ENCODE measurements at places on chromosomes 7 and 10.

- peak; percentile 73 for DNase-seq
These were observed 70.6 kb downstream of the PTPRE start for GRCh38 chr10:127977357-127978009.

DNA sequence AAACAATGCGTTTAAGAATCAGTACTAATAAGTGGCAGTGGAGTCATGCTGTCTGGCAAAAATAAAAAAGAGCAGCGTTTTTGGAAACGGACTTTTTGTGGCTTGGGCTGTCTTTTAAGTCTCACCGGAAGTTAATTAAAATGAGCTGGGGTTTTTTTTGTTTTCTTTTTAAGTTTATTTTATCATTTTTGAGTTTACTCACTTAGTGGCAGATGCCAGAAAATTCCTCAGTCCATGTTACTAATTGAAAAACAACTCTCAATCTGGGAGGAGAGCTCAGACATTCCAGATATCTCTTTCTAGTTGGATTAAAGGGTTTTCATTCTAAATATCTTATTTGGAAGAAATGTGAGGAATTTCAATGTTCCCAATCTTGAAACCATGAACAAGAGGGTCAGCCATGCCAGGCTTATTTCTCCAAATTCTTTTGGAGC, 133.8 kb upstream of the AGR3 start:
- DNase-seq: no peak

DNA sequence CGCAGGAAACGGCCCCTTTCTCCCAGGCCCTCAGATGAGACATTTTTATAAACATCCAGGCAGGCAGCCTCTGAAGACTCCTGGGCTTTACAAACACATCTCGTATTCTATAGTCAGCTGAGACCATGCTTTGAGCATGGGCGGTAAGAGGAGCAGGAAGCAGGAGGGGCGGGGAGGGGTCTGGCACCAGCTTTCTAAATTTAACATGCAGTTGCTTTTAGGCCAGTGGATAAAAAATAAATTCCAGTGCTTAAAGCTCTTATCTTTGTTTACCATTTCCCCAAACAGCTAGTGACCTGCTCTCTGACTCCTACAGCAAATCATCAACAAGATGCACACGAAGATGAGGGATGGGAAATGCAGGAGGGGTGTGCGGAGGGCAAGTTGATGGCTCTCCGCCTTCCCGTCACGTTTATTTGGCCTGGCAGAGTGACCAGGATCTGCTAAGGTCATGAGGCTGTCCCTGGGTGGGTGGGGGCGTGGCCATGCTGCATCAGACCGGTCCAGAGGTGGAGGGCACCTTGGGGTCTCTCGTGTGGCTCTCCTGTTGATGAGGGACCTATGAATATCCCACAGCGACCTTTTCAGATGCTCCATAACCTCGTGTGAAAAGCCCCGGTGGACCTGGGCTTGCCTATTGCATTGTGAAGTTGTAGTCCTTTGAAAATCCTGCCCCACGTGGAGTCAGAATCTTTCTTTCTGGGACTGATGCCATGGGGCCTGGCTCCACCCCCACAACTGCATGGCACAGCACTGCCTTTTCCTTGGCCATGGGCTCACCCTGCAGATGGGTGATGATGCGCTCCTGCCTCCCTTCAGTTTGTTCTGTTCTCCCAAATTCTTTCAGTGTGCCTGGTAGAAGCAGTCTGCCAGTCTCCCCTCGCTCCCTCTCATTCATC, 67.5 kb downstream of the PARP12 start:
- DNase-seq: no peak

- DNase-seq: no peak
These were observed 72.7 kb downstream of the STK17A start for GRCh38 chr7:43655584-43655983.

DNA sequence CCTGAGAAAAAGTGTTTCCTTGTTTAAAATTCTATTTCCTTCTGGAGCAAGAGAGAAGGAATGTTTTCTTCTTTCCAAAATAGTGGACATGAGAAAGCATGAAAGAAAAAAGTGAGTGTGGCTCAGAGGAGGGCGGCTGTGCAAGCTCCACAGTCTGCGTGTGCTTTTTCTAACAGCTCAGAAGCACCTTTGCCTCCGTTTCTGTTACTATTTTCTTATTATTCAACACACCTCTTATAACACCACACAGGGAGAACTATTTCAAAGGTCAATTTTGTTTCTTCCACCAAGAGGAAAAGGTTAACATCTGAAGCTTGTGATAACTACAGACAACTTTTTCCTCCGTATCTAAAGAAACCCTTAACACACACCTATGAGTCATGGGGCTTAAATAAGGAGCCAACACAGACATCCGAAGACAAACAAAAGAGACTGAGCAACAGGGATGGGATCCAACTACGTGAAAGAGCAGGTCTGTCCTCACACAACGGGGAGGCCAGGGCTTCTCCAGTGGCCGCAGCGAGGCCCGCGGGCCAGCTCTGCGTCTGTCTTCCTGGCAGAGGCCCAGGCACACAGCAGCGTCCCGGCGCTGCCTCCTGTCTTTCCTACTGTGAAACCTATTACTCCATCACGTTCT, 36.2 kb upstream of the NCAPG2 start:
- no peak for DNase-seq

- no peak for DNase-seq
These were observed 114.3 kb downstream of the CDK14 start for GRCh38 chr7:90710466-90710850.

DNA sequence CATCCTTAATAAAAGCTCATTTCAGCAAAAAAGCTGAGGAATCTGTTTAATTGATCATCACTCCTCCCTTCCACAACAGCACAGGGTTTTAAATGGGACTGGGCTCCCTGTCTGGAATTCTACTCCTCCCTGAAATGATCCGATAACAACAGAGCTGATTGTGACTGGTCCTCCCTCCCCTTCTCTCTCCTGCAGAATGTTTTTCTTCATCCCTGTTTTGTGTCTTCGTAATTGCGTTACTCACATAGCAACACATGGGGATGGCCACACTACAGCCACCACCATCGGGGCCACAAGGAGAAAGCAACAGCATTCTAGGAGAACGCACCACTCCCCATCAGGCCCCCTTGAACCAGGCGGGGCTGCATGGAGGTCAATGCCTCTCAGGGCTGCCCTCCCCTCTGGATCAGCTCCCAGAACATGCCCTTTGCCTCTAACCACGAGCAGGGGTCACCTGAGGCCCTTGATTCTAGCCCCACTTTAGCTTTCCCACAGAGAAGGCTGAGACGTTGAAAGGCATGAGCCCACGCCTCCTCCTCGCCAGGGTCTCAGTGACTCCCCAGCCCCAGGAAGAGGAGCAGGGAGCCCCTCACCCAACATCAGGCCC, 152.6 kb downstream of the PLXNA4 start:
- no peak for DNase-seq

DNA sequence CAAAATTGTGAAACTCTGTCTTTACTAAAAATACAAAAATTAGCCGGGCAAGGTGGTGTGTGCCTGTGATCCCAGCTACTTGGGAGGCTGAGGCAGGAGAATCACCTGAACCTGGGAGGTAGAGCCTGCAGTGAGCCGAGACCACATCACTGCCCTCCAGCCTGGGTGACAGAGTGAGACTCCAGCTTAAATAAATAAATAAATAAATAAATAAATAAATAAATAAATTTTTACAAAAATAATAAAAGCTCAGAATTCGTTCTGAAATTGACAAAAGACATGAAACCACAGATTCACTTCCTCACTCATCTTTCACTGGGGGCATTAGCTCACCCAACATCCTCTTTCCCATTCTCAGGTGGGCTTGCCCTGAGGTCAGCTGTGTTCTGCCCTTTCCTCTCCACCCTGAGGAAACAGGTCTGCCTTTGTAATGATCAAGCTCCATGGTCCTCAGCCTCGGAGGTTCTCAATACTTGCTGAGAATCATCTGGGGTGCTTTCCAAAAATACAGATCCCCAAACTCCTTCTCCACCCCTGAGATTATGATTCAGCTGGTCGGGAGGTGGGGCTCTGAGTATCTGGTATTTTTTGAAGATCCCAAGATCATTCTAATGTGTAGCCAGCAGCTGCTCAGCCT, 29.2 kb upstream of the APBB1IP start:
- no peak for DNase-seq

DNA sequence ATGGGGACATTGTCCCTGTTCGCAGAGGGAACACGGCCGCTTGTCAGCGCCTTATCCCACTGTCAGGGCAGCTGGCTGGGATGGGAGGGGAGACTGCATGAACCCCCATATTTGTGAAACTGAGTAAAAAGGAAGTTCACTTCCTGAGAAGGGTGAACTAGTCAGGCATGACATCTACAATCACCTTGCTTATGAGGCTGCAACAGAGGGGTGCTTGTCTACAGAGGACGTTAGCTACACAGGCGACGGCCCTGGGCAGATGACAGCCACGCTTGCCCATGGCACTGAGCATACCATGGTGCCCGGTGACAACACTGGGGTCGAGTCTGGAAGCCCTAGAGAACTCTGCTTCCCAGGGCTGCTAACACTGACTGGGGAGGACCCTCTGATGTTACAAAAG, 46.0 kb upstream of the KDM7A start:
- DNase-seq: no peak

- DNase-seq: no peak
These were observed 132.5 kb upstream of the EFCAB10 start for GRCh38 chr7:105713488-105714465.

GRCh38 chr10:131902691-131903090, 1.9 kb downstream of the PPP2R2D start:
- no peak for DNase-seq

- no peak for DNase-seq
These were observed 8.7 kb downstream of the SEMA3E start for GRCh38 chr7:83640240-83640639.

DNA sequence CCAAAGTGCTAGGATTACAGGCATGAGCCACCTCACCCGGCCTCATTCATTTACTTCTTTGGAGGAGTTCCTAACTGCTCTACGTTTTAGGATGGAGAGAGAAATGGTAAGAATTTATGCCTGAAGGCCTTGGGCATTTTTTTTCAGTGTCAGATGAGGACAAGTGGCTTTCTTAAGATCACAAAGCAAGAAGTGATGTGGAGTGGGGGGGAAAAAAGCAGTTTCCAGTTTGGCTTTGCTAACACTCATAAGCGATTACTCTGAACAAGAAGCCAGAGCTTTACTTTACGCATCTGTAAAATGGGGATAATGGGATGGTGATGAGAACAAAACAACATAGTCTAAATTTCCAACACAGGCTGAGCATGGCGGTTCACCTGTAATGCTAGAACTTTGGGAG, 2.6 kb upstream of the PPIA start:
- no peak for DNase-seq

- DNase-seq: no peak
These were observed 71.5 kb downstream of the C10orf143 start for GRCh38 chr10:130039141-130039540.

DNA sequence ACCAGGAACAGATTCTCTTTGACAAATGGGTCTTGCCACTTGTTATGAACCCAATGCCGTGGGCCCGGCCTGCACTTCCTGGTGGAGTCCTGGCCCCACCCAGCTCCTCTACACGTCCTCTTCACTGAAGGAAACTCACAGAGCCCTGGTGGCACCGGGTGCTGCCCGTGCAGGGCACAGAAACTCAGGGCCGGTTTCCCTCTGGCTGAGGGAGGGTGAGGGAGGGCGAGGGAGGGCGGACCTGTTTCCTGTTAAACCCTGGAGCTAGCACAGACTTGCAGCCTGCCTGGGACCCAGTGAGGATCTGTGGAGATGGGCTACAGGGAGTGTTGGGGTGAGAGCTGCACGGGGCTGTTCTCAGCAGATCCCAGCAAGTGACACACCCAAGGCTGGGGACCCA, 596.3 kb downstream of the PTPRN2 start:
- DNase-seq: no peak

GRCh38 chr7:1313613-1314012, 80.9 kb downstream of the UNCX start:
- DNase-seq: no peak

DNA sequence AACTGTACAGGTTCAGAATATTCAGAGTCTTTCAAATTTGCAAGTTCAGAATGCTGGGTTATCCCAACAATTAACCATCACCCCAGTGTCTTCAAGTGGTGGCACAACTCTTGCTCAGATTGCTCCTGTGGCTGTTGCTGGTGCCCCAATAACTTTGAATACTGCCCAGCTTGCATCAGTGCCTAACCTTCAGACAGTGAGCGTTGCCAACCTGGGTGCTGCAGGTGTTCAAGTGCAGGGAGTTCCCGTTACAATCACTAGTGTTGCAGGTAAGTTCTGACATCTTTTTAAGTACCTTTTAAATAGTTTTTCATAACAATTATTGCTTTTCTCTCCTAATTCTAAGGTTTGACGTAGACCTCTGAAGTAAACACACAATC, 2.7 kb downstream of the SP4 start:
- no peak for DNase-seq

DNA sequence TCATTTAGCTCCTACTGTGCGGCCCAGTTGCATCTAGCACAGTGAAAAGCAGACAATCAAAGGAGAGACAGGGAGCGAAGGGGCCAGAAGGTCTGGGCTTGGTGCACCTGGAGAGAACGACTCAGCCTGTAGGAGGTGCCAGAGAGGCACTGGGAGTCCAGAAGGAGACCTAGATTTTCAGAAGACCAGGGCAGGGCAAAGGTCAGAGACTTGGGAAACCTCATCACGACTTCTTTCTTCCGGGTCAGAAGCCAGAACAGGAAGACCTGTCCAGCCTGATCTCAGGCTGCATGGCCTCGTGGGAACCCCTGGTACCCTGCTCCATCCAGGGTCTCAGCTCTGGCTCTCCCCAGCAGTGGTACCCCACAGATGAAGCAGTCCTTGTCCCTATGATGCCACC, 5.2 kb downstream of the AGAP3 start:
- no peak for DNase-seq

GRCh38 chr7:76244781-76245391, 43.2 kb downstream of the SRRM3 start:
- DNase-seq: no peak

DNA sequence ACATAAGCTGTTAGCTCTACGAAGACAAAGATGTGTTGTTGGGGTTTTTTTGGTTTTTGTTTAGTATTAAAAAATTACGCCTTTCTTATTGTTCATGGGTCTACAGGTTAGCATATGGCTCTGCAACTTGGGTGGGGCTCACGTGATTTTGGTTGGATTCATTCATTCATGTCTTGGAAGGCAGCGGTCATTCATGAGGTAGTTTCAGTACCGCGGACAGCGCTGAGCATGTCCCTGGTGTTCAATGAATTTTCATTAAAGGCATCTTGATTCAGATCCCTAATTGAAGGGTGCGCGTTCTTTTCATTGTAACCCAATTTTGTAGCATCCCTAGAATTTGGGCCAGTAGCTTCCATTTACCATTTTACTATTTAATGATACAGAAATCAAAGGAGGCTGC, 42.9 kb upstream of the TCERG1L start:
- no peak for DNase-seq

- no peak for DNase-seq
These were observed 11.5 kb downstream of the ZMIZ2 start for GRCh38 chr7:44760034-44760580.

- DNase-seq: no peak
These were observed 75.4 kb upstream of the SLC13A1 start for GRCh38 chr7:123275036-123275753.

DNA sequence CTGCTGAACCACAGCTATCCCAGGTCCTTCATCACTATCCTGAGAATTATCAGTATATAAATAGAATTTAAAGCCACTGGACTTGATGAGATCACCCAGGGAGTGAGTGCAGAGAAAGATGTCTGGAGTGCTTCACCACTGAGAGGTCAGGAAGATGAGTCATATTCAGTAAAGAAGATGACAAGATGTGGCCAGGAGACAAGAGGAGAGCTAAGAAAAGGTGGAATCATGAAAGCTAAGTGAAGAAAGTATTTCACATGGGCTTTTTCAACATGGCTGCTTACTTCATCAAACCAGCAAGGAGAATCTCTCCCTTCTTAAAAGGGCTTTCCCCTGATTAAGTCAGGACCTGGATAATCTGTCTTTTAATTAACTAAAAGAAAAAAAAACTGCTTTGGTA, 9.1 kb upstream of the PRKAR2B start:
- DNase-seq: peak; percentile 47

GRCh38 chr7:131292141-131292905, 35.4 kb upstream of the MKLN1 start:
- DNase-seq: no peak
